ENCODE measurements at places on chromosomes 4 and X. TPM values are rescaled to one million over a fixed set of nuclear protein-coding genes. Genes with fewer than 3 reads are reported as not detected.

The KIAA1210 gene
- not detected for total RNA-seq

The INTU gene
- 7.5 TPM for total RNA-seq

The XKRX gene
- not detected for total RNA-seq

- no peak overlapping the region for H3K4me3 ChIP-seq
- H3K4me1 ChIP-seq = peaks cover 22% of the 10 kb centered on the region
- DNase-seq = no peak
- no peaks in the 10 kb centered on the region for H3K27me3 ChIP-seq
- no peaks in the 10 kb centered on the region for H3K36me3 ChIP-seq
- no peak overlapping the region for H3K27ac ChIP-seq
Measured at GRCh38 chr4:176721459-176721858, 71.3 kb downstream of the VEGFC start.

DNA sequence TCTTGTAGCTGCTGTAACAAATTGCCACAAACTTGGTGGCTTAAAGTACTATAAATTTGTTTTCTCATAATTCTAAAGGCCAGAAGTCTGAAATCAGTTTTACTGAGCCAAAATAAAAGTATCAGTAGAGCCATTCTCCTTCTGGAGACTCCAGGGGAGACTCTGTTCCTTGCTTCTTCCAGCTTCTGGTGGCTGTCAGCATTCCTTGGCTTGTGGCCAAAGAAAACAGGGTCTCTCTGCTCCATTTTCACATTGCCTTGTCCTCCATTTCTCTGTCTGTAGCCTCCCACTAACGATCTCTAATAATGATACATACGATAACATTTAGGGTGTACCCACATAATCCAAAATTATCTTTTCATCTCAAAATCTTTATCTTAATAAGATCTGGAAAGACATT, 200.4 kb downstream of the MAB21L2 start:
- H3K27me3 ChIP-seq = no peaks in the 10 kb centered on the region
- no peaks in the 10 kb centered on the region for H3K4me1 ChIP-seq
- H3K4me3 ChIP-seq = no peak overlapping the region
- no peak for DNase-seq
- no peak overlapping the region for H3K27ac ChIP-seq
- H3K36me3 ChIP-seq = no peaks in the 10 kb centered on the region

All from esophagus muscularis mucosa (tissue), 4 donors.